ENCODE measurements at places on chromosomes 4 and X. TPM values are rescaled to one million over a fixed set of nuclear protein-coding genes. Genes with fewer than 3 reads are reported as not detected.

DNA sequence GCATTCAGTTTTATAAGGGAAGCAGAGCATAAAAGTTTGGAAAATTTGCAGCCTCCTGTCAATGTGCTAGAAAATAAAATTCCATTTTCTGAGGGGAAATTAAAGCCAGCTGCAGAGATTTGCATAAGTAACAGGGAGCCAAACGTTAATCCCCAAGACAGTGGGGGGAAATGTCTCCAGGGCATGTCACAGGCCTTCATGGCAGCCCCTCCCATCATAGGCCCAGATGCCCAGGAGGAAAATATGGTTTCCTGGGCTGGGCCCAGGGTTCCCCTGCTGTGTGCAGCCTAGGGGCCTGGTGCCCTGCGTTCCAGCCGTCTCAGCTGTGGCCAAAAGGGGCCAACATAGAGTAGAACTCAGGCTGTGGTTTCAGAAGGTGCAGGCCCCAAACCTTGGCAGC lies 9.3 kb downstream of the RNF4 start:
- H3K27me3 ChIP-seq = no peaks in the 10 kb centered on the region
- H3K27ac ChIP-seq = no peak overlapping the region
- DNase-seq = no peak
- peaks cover 2% of the 10 kb centered on the region for H3K36me3 ChIP-seq
- peaks cover 87% of the 10 kb centered on the region for H3K4me1 ChIP-seq

GRCh38 chr4:156638925-156639605 lies 332.5 kb downstream of the PDGFC start:
- no peaks in the 10 kb centered on the region for H3K27me3 ChIP-seq
- H3K36me3 ChIP-seq = no peaks in the 10 kb centered on the region
- H3K4me1 ChIP-seq = no peaks in the 10 kb centered on the region
- DNase-seq = no peak

- H3K36me3 ChIP-seq = no peaks in the 10 kb centered on the region
- H3K4me3 ChIP-seq = no peak overlapping the region
- DNase-seq = no peak
- peaks cover 30% of the 10 kb centered on the region for H3K4me1 ChIP-seq
Observed at GRCh38 chrX:31219174-31219573, 147.3 kb upstream of the FTHL17 start.

CXCL13 gene
- not detected for polyA plus RNA-seq
